ENCODE measurements at places on chromosomes 12 and 14. TPM values are rescaled to one million over a fixed set of nuclear protein-coding genes. Genes with fewer than 3 reads are reported as not detected.
A peak's percentile ranks its signal among the peaks of the same experiment; 100 is the strongest.

Gene EFS
- not detected for total RNA-seq

DNA sequence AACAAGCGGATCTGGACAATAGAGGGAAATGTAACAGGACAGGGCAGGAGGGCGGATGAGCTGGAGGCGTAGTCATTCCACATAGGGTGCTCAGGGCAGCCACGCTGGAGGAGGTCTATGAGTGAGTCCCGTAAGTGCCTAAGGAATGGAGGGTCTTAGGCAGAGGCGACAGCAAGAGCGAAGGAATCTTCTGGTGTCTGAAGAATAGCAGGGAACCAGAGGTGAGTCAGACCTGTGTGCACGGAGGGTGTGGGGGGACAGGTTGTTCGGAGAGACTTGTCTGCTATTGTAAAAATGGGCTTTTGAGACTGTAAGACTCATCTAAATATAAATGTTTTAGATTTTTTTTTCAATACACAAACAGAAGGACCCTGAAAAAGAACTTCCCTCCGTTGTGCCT, 70.6 kb downstream of the SETD3 start:
- H3K4me1 ChIP-seq, result no peaks in the 10 kb centered on the region
- no peak overlapping the region for H3K4me3 ChIP-seq
- H3K36me3 ChIP-seq, result peaks cover 23% of the 10 kb centered on the region
- DNase-seq, result no peak

- DNase-seq, result peak; percentile 16
- H3K4me3 ChIP-seq, result no peak overlapping the region
- H3K36me3 ChIP-seq, result no peaks in the 10 kb centered on the region
- no peaks in the 10 kb centered on the region for H3K4me1 ChIP-seq
Observed at GRCh38 chr14:95895720-95896119, 19.1 kb downstream of the TUNAR start.

GRCh38 chr12:67646775-67647174, 1.8 kb upstream of the DYRK2 start:
- H3K27me3 ChIP-seq, result no peaks in the 10 kb centered on the region
- DNase-seq, result no peak
- H3K4me3 ChIP-seq, result no peak overlapping the region
- peaks cover 28% of the 10 kb centered on the region for H3K4me1 ChIP-seq

DNA sequence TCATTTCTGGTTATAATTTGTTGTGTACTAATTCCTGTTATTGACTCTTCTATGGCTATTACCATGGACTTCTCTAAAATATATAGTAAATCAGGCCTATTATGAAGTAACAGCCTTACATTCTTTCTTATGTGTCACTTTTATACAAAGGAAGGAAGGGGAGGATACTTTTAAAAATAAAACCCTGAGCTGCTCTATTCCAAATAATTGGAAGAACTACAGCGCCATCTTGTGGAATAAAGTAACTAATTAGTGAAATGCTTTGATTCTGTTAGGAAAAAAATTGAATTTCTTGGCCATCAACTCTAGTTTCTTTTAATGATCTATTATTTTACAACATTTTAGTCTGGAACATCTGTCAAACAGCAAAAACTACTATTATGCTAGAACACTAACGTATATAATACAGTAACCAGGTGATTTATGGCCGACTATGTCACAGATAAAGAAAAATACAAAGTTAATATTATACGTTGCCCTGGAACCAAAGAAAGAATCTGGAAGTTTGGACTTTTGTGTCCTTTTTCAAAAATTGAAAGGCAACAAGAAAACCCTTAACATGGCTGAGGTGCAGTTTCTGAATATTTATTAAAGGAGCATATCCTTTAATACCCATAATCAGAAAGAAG, 55.0 kb upstream of the NELL2 start:
- no peak overlapping the region for H3K27ac ChIP-seq
- H3K4me3 ChIP-seq, result no peak overlapping the region
- no peaks in the 10 kb centered on the region for H3K27me3 ChIP-seq
- H3K36me3 ChIP-seq, result no peaks in the 10 kb centered on the region
- H3K4me1 ChIP-seq, result no peaks in the 10 kb centered on the region
- DNase-seq, result peak; percentile 58

DNA sequence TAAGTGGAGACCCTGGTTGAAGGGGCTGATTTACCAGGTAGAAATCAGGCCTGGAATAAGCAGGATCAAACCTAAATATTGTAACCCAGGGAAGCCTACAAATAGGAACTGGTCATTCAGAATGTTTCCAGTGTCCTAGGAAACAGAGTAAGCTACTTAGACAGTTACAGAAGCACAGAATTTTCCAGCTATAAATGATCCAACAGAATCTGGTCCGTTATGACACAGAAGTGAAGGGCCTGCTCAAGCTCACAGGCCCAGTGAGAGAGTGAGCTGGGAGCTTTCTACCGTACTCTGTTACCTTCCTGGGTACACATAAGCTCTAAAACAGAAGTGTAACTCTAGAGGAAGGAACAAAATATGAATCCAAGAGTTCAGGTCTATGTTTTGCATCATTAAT, 119.1 kb downstream of the TTC7B start:
- H3K27me3 ChIP-seq, result no peaks in the 10 kb centered on the region
- no peaks in the 10 kb centered on the region for H3K36me3 ChIP-seq
- no peak overlapping the region for H3K4me3 ChIP-seq
- H3K27ac ChIP-seq, result no peak overlapping the region

GRCh38 chr12:26573225-26573909, 259.6 kb downstream of the ITPR2 start:
- H3K36me3 ChIP-seq, result peaks cover 13% of the 10 kb centered on the region
- no peaks in the 10 kb centered on the region for H3K27me3 ChIP-seq
- H3K4me3 ChIP-seq, result no peak overlapping the region
- no peak for DNase-seq
- H3K4me1 ChIP-seq, result peaks cover 12% of the 10 kb centered on the region

GRCh38 chr14:97217111-97217885, 420.1 kb downstream of the VRK1 start:
- no peak overlapping the region for H3K27ac ChIP-seq
- H3K4me1 ChIP-seq, result peaks cover 15% of the 10 kb centered on the region
- H3K4me3 ChIP-seq, result no peak overlapping the region
- no peak for DNase-seq
- no peaks in the 10 kb centered on the region for H3K36me3 ChIP-seq

DNA sequence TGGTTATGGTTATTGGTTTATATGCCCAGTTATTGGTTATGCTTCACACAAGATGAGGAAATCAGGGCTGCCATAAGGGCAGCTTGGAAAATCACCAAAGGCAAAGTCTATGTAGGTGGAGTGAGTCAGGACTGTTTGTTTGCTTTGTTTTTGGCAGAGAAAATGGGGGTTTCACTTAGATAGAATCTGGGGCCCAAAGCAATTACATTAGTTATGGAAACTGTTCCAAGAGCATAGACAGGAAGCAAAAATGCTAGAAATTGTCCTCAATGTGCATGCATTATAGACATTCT, 2.2 kb downstream of the VAMP1 start:
- DNase-seq, result no peak
- H3K4me3 ChIP-seq, result no peak overlapping the region
- no peaks in the 10 kb centered on the region for H3K27me3 ChIP-seq
- H3K4me1 ChIP-seq, result peaks cover 67% of the 10 kb centered on the region
- no peak overlapping the region for H3K27ac ChIP-seq

GRCh38 chr12:93154753-93155480, 222.8 kb upstream of the NUDT4 start:
- no peak overlapping the region for H3K27ac ChIP-seq
- H3K4me1 ChIP-seq, result no peaks in the 10 kb centered on the region
- H3K36me3 ChIP-seq, result no peaks in the 10 kb centered on the region
- no peak overlapping the region for H3K4me3 ChIP-seq

- no peak for DNase-seq
- no peaks in the 10 kb centered on the region for H3K4me1 ChIP-seq
- no peaks in the 10 kb centered on the region for H3K36me3 ChIP-seq
Observed at GRCh38 chr14:54132496-54132895, 175.9 kb upstream of the BMP4 start.

GRCh38 chr14:68214431-68214830, 394.9 kb downstream of the RAD51B start:
- H3K36me3 ChIP-seq, result no peaks in the 10 kb centered on the region
- H3K27me3 ChIP-seq, result no peaks in the 10 kb centered on the region
- H3K27ac ChIP-seq, result no peak overlapping the region
- peaks cover 32% of the 10 kb centered on the region for H3K4me1 ChIP-seq
- H3K4me3 ChIP-seq, result no peak overlapping the region
